ENCODE measurements at places on chromosomes 7 and 10.

- no peak for DNase-seq
Observed at GRCh38 chr10:47406548-47406869, 22.4 kb upstream of the ZNF488 start.

GRCh38 chr10:67015225-67015624 lies 89.4 kb downstream of the LRRTM3 start:
- no peak for DNase-seq

- no peak for DNase-seq
Observed at GRCh38 chr10:51141010-51141409, 66.7 kb downstream of the PRKG1 start.

DNA sequence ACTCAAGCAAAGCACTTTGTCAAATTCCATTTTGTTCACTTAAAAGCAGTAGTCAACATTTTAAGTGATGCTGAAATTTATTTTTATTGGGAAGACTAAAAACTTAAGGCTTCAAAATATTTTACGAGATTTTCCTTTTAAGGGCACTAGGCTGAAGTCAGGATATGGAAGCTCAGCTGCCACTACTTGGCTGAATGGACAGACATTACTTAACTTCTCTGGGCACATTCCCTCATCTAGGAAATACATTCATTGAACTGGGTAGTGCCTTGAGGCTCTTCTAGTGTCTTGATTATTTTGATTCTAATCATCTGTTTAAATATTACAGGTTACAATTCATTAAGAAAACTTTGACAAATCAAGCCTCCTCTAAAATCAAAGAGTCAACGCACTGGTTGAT lies 11.1 kb downstream of the MEOX2 start:
- no peak for DNase-seq

DNA sequence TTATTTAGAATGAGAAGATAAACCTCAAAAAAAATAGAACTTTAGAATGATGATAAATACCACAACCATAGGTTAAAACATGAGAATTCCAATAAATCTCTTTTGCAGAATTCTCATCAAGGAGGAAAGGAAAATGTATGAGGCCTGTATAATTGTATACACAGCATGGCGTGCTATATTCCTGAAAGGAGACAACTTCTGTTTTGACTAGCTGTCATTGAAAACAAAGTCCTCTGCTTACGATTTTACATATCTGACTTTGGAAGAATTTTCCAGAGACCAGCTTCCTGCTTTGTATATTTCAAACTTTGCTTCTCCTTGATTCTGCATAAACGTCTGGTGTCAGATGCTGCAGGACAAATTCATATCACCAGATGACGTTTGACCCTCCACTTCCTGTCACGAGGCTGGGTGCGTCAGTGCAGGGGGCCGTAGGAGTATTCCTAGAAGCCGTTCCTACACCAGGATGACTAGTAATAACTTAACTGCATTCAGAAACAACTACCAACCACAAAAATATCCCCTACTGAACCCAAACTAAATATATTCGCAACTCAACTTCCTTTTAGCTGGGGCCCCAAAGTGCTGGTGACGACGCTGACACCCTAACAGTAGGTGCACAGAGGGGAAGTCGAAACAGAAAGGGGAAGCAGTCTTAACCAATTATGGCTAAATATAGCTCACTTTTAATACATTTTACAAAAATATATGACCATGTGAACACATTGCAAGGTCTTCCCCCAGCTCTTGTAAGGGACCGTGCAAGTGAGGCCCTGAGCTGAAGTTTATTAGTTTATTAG lies 178.6 kb upstream of the INHBA start:
- no peak for DNase-seq

DNA sequence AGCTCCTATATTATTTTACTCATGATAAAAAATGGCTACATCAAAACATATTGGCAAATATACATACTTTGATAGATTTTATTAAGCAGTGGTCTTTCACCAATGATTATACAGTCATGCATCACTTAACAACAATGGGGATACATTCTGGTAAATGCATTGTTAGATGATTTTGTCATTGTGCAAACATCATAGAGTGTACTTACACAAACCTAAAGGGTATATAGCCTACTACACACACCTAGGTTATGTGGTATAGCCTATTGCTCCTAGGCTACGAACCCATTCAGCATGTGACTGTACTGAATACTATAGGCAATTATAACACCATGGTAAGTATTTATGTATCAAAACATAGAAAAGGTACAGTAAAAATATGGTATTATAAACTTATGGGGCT lies 98.9 kb upstream of the IL6 start:
- DNase-seq, result no peak

- peak; percentile 26 for DNase-seq
Observed at GRCh38 chr7:116139007-116139406, 71.3 kb upstream of the TES start.

GRCh38 chr7:27171637-27172314 lies 2.3 kb downstream of the HOXA10 start:
- DNase-seq, result peak; percentile 41

DNA sequence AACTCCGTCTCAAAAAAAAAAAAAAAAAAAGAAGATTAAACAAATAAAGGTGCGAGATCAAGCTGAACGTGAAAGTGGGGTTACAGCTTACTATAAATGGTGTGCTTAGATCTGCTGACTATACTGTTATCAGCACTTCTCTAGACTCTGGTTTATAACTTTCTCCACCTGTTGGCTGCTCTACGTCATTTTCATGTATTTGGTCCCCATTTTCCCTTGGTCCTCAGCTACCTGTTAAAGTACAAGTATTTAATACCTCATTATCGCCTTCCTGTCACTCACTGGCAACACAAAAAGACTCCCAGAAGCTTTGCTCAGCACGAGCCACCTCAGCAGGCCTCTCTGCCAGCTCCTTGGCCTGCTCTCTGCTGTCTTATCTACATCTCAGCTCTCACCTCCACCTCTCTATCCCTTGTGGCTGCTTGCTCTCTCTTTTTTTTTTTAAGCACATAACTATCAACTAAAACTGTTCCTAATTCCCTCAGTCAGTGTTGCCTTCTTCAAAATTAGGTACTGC lies 95.0 kb downstream of the ARMH3 start:
- DNase-seq, result no peak

DNA sequence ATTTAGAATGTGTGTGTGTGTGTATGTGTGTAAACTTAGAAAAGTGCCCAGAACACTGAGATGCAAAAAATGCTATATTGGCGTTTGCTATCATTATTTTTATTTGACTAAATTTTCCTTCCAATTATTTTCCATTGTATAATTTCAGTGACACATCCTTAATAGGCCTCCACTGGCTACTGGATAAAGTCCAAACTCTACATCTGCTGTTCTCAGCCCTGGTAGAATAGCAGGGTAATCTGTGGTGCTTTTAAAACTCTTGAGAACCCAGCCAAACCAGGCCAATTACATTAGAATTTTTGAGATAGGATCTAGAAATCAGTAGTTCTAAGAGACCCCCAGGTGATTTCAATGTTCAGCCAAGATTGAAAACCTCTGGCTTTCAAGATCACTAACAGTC lies 66.4 kb downstream of the ZNF503 start:
- peak; percentile 34 for DNase-seq

- DNase-seq, result no peak
Observed at GRCh38 chr7:74044366-74045350, 16.7 kb downstream of the ELN start.

- no peak for DNase-seq
Observed at GRCh38 chr7:157645539-157645938, 308.7 kb downstream of the DNAJB6 start.

DNA sequence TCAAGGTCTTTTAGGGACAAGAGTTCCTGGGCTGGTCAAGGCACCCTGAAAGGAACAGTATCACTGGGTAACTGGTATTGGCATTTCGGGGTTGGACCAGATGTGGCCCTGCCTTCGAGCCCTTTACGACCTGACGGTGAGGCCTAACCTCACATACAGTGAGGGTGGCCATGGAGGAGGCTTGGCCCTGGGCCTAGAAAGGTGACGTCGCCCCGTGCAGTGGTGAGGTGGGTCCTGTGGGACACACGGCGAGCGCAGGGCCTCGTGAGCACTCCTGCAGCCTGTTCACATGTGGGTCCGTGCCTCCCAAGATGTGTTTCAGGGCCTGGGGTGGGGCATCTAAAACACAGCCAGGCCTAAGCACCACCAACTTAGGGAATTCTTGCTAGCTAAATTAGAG lies 36.1 kb downstream of the CRHR2 start:
- no peak for DNase-seq

- DNase-seq, result peak; percentile 40
Observed at GRCh38 chr7:152579070-152579469, 96.9 kb downstream of the XRCC2 start.

- DNase-seq, result no peak
Observed at GRCh38 chr10:15387021-15387420, 15.9 kb upstream of the FAM171A1 start.

DNA sequence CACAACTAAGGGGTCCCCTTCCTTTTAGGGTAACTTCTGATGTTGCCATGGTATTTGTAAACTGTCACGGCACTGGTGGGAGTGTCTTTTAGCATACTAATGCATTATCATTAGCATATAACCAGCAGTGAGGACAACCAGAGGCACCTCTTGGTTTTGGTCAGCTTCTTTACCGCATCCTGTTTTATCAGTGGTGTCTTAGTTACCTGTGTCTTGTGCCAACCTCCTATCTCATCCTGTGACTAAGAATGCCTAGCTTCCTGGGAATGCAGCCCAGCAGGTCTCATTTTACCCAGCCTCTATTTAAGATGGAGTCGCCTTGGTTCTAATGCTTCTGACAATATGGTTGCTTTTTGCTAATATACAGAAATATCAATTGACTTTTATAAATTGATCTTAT lies 54.9 kb downstream of the AHCYL2 start:
- DNase-seq, result no peak

GRCh38 chr7:90816511-90817142 lies 220.5 kb downstream of the CDK14 start:
- DNase-seq, result peak; percentile 99

- no peak for DNase-seq
Observed at GRCh38 chr7:112124061-112124766, 82.0 kb downstream of the DOCK4 start.

Data from fibroblast of mammary gland (primary cell).